Activated T-cell treated with anti-CD3 and anti-CD28 coated beads for 24 hours (primary cell): ENCODE measurements at places on chromosomes 4 and X.
A peak's percentile ranks its signal among the peaks of the same experiment; 100 is the strongest.

- no peak for DNase-seq
These were observed 3.7 kb downstream of the C4orf54 start for GRCh38 chr4:99653916-99654315.

DNA sequence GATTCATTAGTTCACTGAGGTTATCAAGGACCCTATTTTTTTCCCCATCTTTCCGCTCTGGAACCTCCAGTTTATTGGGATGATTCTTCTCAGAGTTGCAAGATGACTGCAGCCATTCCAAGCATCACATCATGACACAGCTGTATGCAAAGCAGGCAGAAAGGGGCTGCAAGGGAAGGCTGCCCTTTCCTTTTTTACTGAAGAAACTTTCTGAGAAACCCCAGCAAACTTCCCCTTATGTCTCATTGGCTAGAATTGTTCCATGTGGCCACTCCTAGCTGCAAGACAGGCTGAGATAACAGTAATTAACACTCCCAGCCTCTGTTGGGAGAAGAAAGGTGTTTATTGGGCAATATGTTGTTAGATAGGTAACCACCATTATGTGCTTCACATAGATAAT, 102.6 kb downstream of the SATL1 start:
- no peak for DNase-seq

DNA sequence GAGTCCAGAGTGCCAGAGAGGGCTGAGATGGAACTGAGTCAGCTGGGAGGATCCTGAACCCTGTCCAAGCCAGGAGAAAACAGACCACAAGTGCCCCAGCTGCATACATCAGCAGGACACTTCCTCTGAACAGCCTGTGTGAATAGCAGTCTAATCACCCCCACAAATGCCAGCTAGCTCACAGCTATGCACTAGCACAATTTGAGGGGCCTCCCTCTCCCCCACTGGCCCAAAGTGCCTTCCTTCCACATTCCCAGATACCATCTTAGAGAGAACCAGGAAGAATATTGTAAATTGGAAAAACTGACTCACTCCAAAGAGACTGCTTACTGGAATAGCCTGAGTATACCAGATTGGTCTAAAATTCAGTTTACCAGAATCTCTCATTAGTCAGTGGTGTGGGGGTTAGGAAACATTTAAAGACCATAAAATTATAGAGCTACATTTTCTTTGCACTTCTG, 292.6 kb upstream of the KLF3 start:
- DNase-seq = no peak

GRCh38 chr4:6686104-6686787, 7.4 kb upstream of the S100P start:
- DNase-seq = no peak

DNA sequence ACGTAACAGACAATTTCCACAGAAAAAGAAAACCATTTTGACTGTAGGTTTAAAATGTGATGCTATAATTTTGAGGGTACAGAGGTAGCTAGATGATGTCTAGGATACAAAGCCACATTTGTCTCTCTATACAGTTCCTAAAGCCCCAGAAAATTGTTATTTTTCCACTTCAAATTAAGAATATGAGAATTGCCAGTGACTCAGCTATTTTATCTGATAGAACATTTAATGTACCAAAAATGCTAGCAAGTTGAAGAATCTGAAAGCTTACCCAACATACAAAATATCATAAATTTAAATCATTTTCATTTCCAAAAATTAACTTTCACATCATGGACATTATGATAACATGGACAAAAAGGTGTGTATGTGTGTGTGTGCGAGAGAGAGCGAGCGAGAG, 148.0 kb downstream of the CAMK2D start:
- DNase-seq = no peak

DNA sequence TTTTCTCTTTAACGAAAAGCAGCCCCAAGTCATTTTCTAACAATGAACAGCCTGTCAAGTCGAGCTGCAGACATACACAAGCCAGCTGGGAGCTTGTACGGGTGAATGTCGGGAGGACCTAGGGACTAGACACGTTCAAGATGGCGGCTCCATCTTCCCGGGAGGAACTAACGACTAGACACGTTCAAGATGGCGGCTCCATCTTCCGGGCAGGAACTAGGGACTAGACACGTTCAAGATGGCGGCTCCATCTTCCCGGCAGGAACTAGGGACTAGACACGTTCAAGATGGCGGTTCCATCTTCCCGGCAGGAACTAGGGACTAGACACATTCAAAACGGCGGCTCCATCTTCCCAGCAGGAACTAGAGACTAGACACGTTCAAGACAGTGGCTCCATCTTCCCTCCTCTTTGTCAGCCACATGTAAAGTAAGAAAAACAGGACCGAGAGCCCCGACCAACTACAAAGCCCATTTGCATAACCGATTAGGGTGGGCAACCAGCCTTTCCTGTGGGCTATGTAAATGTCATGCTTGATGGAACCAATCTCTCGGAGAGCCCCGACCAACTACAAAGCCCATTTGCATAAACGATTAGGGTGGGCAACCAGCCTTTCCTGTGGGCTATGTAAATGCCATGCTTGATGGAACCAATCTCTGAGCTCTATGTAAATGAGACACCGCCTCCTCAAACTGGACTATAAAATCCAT, 175.5 kb downstream of the DHRSX start:
- no peak for DNase-seq

DNA sequence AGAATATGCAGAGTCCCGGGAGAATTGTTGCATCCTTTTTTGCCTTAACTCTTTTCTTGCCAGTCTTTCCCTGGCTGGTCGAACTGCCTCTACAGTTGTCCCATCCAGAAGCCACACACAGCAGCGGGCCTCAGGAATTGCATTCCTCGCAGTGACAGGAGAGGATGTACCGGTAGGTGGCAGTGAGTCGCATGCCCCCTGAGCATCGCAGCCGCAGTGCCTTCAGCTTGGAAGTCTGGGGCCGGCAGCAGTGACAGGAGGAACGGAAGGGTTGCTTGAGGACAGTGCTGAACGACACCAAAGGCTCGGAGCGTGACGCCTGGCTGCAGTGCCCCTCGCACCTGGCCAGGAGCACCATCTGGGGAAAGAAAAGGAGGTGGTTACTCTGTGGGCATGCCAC, 23.5 kb downstream of the NDP start:
- DNase-seq = no peak

DNA sequence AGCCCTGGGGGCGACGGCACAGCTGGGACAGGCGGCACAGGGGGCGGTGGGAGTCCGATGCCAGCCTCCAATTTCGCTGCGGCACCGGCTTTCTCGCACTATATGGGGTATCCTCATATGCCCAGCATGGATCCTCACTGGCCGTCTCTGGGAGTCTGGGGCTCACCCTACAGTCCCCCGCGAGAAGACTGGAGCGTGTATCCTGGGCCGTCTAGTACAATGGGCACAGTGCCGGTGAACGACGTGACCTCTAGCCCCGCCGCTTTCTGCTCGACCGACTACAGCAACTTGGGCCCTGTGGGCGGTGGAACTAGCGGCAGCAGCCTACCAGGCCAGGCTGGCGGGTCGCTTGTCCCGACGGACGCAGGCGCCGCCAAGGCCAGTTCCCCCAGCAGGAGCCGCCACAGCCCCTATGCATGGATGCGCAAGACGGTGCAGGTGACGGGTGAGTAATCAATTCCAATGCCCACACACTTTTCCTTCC, 500 bp downstream of the CDX4 start:
- DNase-seq = no peak

- DNase-seq = peak; percentile 22
These were observed 63.4 kb downstream of the NUDT10 start for GRCh38 chrX:51395810-51396728.

- DNase-seq = no peak
These were observed 3.8 kb downstream of the RGS12 start for GRCh38 chr4:3296651-3297050.

- DNase-seq = no peak
These were observed 7.4 kb downstream of the PCDH18 start for GRCh38 chr4:137524725-137525369.

- no peak for DNase-seq
These were observed 136.6 kb downstream of the FBXW7 start for GRCh38 chr4:152399246-152399645.

- DNase-seq = no peak
These were observed 7.0 kb downstream of the RTL5 start for GRCh38 chrX:72124540-72125201.

- no peak for DNase-seq
These were observed 240.5 kb downstream of the GRIA3 start for GRCh38 chrX:123424546-123424945.

GRCh38 chr4:40559585-40560465, 69.8 kb downstream of the RBM47 start:
- DNase-seq = no peak

GRCh38 chr4:145511913-145512522, 30.4 kb downstream of the SMAD1 start:
- no peak for DNase-seq

DNA sequence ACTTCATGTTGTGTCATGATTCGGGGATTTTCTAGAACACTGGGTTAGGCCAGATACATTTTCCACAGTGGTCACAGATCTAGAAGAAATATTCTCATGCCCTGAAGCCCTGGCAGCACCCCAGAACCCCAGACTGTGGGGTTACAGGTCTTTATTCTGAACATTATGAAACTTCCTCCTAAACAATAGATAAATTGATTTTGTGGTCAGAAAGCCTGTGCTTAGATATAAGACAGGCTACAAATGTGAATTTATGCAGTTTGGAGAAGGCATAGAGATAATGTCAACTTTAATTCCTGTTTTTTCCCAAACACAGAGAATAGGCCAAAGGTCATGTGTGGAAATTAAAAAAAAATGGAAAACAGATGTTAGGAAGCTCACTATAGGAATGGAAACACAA, 492.9 kb downstream of the SPRY1 start:
- no peak for DNase-seq

DNA sequence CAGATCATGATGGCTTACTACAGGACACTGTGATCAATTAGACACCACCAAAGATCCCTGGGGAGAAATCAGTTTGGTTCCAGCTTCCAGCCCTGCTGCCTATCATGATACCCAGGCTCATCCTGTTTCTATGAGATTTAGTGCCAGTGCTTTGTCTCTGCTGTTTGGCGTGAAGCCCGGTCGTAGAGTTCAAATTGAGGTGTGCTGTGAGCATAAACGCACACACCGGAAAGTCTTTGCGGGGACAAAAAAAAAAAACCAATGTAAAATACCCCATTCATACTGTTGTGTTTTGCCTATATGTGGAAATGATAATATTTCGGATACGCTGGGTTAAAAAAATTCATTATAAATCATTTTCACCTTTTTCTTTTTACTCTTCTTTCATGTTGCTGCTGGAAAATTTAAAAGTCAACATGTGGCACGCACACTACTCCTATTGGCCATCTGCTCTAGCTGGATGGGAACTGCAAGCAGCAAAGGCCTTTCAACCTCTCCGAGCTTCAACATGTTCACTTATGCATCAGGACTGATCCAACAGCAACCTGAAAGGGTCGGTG, 607 bp upstream of the DKC1 start:
- no peak for DNase-seq

DNA sequence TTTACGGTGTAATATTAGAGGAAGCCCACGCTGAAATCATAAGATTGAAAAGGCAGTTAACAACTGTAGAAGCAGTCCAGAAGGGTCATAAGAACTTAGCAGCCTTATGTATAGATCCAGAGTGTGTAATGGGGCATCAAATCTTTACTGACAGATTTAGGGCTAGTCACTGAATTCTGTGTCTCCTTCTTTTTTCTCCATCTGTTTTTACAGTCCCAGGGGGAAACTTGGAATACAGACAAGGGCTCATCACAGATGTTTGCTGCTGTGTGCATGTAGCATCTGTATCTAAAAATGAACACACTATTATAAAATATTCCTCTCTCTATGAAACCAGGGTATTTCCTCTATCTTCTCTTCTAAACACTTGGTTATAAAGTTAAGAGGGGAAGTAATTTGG, 43.9 kb downstream of the CYSLTR1 start:
- DNase-seq = no peak

DNA sequence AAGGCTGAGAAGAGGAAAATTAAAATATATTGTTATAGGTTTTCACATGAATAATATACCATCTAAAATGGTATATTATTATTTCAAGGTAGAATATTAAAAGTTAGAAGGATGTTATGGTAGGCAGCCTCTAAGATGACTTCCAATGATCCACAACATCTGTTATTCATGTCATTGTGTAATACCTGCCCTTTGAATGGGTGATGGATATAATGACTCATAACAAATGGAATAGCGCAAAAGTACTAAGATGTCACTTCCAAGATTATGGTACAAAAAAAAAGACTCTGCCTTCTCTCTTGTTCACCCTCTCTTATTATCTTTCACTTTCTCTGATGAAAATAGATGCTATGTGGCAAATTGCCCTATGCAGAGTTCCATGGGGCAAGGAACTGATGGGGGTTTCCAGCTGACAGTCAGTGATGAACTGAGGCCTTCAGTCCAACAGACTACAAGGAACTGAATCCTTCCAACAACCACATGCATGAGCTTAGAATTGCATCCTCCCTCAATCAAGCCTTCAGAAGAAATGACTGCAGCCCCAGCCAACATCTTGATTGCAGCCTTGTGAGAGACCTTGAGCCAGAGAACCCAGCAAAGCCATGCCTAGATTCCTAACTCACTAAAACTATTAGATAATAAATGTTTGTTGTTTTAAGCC, 57.7 kb downstream of the HS6ST2 start:
- DNase-seq = no peak

DNA sequence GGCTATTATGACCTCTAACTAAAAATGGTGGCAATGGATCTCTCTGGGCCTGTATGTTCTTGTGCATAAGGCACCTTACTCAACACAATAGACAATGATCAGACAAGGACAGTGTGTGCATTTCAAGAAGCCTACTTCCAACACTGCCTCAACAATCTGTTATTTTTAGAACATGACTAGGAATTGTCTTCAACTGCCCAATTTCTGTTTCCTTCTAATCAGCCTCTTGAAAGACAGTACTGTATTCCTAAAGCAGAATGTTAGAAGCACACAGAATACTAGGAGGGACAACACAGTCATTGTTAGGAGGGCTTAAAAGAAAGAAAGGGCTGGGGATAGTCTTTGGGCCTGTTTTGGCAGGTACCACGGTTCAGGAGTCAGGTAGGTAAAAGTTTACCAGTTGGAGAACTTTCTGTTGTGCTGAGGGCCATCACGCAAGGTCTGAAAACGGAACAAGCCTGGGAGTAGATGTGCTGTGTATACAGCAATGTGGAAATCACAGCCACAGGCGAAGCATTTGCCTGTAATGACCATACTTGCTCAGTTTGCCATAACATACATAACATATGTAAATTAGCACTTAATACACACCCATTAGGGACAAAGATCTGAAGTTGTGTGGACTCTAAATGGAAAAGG, 100.8 kb upstream of the ATXN3L start:
- DNase-seq = no peak

GRCh38 chrX:31237189-31237588, 165.3 kb upstream of the FTHL17 start:
- no peak for DNase-seq
